Activated CD8-positive, alpha-beta memory T cell treated with anti-CD3 and anti-CD28 coated beads, Interleukin-2, amount 10 ng/mL, durations not matched to agents 7 days and 5 days (primary cell): ENCODE measurements at places on chromosomes 5 and 9. TPM values are rescaled to one million over a fixed set of nuclear protein-coding genes. Genes with fewer than 3 reads are reported as not detected.

Gene HTR4
- not detected for total RNA-seq

Gene MEIKIN
- not detected for total RNA-seq

Gene ENTREP1
- not detected for total RNA-seq

Gene SMIM15
- 59.6 TPM for total RNA-seq

Gene PCDHGA9
- not detected for total RNA-seq

Gene FGF18
- not detected for total RNA-seq

DNA sequence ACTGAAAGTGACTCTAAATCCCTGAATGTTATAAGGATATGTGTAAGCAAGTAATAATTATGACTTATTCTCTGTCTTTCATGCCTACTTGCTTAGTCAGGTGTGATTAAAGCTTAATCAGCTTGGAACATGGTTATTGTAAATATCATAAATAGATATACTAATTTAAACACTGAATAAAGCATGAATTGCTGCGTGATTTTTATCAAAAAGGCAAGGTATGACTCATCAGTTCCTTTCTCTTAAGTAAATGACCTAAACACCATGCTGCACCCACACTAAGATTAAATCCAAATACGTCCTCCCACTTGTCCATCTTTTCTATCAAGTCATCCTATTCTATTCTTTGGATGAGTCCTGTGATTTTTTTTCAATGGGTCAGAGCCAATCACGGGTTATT lies 124.6 kb upstream of the MTAP start:
- no peak for DNase-seq

GRCh38 chr9:127779136-127779981 lies 893 bp upstream of the SH2D3C start:
- DNase-seq, result peak; percentile 81

DNA sequence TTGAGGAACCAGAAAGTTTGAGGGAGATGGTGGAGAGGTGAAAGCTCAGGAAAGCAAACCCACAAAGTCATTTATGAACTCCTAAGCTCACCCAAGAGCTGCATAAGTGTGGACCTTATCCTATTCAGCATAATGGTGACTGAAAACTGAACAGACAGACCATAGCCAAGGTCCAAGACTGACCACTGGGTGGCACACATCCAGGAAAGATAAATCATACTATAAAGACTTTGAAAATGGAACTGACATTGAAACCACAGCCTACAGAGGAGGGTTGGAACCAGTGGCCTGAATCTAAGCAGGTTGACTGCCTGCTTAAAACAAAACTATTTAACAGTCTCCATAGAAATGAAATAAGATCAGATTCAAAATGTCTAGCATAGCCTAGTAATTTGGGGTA lies 121.0 kb upstream of the RGS7BP start:
- no peak for DNase-seq

- no peak for DNase-seq
Observed at GRCh38 chr9:132460240-132460639, 50.2 kb downstream of the CFAP77 start.

- DNase-seq, result no peak
Observed at GRCh38 chr9:8388132-8388531, 588.6 kb upstream of the DMAC1 start.

DNA sequence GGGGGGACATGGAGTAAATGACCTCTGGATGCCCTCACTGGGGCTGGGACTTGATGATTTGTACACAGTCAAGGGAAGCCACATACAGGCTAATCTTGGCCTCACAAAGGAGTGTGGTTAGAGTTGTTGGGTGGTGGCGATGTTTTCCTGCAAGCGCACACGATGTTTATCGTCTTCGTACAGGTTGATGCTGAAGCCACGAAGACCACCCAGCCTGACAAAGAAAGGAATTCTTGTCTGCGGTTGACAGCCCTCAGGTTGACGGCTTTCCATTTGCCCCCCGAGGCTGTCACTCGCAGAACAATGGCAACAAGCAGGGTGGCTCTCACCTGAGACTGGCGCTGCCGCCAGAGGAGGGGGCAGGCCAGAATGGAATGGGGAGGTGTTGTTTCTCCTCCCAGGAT lies 14.1 kb upstream of the XPA start:
- DNase-seq, result no peak

DNA sequence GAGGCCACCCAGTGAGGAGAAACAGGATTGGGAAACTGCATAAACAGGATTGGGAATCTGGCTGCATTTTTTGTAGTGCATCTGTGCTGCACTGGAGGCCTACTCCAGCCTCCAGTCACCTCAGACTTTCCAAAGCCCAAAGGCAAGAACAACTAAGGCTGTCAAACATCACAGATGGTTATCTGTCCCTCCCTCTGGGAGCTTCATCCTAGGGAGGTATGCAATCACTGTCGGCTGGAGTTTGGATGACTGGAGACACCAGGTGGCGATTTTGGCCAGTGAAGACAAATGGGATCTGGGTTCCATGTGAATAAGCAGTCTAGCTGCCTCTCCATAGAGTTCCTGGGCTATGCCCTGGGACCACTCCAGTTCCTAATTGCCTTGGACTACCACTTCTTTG lies 9.3 kb upstream of the SPINK13 start:
- DNase-seq, result no peak

DNA sequence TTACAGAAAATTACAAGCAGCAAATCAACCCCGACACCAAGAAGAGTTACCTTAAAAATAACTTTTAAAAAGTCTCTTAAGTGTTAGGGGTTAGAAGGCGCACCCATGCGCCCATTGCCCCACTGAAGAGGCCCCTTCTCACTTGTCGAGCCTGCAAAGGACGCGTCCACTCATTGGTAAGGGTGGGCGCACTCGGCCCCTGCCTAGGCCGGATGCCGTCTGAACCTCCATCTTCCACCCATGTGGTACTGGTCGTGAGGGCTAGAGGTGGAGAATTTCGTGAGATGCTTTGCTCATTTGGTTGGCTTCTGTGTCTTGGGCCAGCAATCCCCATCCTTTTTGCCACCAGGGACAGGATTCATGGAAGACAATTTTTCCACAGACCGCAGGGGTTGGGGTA lies 27.5 kb upstream of the LRRC14B start:
- DNase-seq, result no peak

- DNase-seq, result no peak
Observed at GRCh38 chr9:112447283-112447761, 39.3 kb upstream of the KIAA1958 start.

DNA sequence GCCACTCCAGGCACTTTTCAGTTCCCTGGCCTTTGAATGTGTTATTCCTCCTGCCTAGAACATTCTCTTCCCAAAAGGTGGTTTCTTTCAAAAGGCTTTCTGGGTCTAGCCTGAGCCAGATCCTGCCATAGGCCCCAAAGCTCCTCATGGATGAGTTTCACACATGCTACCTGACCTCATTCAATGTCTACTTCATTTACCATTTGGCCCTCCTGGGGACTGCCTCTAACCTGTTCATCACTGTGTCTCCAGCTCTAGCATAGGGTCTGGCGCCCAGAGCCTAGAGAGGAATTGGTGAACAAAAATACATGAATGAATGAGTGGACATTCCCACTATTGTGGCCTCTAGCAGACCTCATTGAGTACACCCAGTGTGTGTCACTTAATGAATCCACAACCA lies 5.4 kb upstream of the P4HA2 start:
- no peak for DNase-seq

GRCh38 chr5:7094626-7095025 lies 301.3 kb upstream of the ADCY2 start:
- no peak for DNase-seq

GRCh38 chr9:14278291-14278721 lies 35.6 kb downstream of the NFIB start:
- no peak for DNase-seq

DNA sequence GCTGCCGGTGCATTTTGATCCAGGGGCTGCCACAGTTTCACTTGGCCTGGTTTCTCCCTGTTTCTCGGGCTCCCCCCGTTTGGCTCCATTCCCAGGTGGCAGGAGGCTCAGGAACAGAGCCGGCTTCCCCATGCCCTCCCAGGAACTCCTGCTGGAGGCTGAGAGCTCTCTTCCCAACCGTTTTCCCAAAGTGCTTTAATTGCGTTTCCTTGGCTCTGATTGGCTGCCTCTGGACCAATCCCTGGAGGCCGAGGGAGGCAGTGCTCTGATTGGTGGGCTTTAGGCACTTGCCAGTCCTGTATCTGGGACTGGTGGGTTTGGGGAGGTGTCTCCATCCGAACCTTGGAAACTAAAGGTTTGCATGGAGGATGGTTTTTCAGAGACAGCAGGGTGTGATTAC lies 4.9 kb downstream of the TSPAN17 start:
- no peak for DNase-seq

DNA sequence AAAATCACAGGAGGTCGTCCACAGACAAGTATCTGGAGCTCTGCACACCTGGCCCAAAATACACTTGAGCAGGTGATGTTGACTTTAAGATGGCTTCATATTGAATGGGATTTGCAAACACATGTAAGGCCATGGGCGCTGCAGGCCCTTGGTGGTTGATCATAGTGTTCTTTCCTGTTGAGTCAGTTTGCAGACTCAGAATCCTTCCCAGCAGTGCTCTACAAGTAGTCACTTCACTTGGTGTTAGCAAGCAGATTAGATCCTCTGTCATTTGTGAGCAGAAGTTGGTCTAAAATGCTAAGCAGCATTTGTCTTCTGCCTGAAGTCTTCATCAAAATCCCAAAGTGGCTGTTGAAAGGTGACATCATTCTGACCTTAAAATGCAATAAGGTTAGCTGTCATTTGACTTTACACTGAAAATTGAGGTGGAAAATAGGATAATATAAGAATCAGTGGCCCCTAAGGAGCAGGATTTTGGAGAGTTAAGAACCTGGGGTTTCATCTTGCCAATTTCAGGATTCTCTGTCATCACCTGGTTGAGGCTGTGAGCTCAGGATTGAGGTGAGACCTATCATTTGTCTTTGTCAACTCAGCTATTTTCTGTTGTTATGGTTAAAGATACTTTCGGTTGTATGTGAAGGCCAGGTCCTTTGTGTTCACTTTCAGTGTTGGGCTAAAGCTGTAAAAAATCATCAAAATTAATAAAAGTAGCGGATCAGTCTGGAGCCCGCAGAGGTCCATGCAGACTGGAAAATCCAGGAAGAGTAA lies 114.5 kb downstream of the LRRC70 start:
- no peak for DNase-seq

DNA sequence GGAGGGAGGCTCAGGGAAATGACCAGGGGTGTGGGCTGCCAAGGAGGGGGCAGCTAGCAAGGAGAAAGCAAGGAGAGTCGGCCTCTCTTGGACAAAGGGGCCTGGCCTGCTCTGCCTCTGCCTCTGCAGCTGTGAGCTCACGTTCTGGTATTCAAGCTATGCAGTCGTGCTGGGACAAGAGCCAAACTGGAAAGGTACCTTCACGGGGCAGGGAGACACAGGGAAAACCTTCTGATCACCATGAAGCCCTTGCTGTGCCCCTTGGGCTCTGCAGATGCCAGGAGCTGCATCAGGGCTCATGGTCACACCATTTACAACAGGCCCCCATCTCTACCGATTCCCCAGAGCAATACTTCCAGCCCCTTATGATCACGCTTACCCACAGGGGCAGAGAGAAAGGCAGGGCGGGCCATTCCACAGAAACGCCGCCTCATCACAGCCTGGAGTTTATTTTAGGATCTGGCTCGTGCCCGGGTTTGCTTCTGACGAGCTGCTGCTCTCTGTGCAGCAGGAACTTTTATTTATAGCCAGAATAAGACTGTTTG lies 63.2 kb downstream of the PRRT1B start:
- DNase-seq, result no peak

GRCh38 chr5:157930710-157931109 lies 71.8 kb upstream of the CLINT1 start:
- DNase-seq, result no peak

DNA sequence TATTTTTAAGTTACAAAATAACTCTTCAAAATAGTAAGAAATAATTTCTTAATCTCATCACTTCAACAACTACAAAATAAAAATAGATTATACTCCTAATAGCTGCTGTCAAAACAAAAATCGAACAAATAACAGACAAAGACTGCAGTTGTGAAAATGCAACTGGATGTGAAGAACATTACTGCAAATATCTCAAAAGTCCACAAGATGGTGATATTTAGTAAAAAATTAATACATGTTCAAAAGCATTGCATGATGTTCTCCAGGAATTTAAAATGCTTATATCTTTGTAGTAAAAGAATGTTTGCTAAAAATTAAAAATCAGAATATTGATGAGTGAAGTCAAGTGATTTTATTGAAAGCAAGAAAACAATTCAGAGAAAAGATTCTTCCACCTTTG lies 66.2 kb downstream of the MPDZ start:
- no peak for DNase-seq
